ENCODE measurements at places on chromosomes 5 and 9. TPM values are rescaled to one million over a fixed set of nuclear protein-coding genes. Genes with fewer than 3 reads are reported as not detected.

GDA gene
- 1.2 TPM for total RNA-seq

ABITRAM gene
- total RNA-seq: 2.7 TPM

GPX8 gene
- 58.5 TPM for total RNA-seq

OGN gene
- total RNA-seq: not detected

IRX1 gene
- 22.1 TPM for total RNA-seq

ZNF300 gene
- total RNA-seq: 6.3 TPM

DMRT3 gene
- 1.4 TPM for total RNA-seq

SPATA31A5 gene
- not detected for total RNA-seq

DNAJA1 gene
- 227 TPM for total RNA-seq

MED22 gene
- 30.0 TPM for total RNA-seq

CNTNAP3 gene
- total RNA-seq: 5.5 TPM

OR13C4 gene
- not detected for total RNA-seq

GLRA1 gene
- total RNA-seq: not detected

PRR16 gene
- 0.23 TPM for total RNA-seq

OTP gene
- not detected for total RNA-seq

RAB3C gene
- not detected for total RNA-seq

ASTN2 gene
- 4.1 TPM for total RNA-seq
